ENCODE measurements at places on chromosomes 3 and 15.

- DNase-seq, result no peak
Observed at GRCh38 chr3:13057282-13058040, 15.8 kb downstream of the IQSEC1 start.

GRCh38 chr3:71051893-71052687 is 531.4 kb downstream of the FOXP1 start:
- DNase-seq, result no peak

GRCh38 chr3:13629644-13630043 is 80.7 kb downstream of the FBLN2 start:
- no peak for DNase-seq

DNA sequence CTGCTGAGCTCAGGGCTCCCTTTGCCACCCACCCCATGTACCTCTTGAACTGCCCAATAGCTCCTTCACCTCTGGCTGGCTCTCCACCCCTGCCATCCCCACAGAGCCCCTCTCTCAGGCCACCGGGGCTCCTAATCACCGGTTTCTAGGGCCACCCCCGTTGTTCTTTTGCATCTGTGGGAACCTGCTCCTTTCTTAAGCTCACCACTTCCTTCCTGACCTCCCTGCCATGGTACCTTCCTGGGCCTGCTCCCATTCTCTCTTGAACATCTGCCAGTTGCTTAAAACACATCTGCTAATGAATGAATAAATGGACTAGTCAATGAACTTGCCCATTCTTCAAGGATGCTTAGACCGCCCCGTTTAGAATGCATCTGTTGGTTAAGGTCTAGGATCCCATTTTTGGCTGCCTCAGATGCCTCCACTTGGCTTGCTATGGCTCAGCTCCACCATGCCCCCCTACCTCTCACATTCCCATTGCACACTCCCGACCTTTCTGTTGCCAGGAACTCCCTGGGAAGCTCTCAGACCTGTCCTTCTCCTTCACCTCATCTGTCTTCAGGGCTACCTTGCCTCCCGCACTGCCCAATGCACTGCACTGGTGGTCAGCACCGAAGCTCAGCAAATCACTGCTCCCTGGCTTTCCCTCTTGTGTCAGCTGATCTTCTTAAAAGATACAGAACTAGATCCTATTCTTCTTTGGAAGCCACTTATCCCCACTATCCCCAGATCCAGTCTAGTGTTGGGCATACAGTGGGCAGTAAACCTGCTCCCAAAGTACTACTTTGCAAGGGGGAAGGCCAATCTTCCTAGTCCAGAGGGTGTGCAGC is 9.1 kb downstream of the AMOTL2 start:
- DNase-seq, result no peak

GRCh38 chr3:109149078-109149477 is 12.6 kb downstream of the C3orf85 start:
- DNase-seq, result no peak

DNA sequence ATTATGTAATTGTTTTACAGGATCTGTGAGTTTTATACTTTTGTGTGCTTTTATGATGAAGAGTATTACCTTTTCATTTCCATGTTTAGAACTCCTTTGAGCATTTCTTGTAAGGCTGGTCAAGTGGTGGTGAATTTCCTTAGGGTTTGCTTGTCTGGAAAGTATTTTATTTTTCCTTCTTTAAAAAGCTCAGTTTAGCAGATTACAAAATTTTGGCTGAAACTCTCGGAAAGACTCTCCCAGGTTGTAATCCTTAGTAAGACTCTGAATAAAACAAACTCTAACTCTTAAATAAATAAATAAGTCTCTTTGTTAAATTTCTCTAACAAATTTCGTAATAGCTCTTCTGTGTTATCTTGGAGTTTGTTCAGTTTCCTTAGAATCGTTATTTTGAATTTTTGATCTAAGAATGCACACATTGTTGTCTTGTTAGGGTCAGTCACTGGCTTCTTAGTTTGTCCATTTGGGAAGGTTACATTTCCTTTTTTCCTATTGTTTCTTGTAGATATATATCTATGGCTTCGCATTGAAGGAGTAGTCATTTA is 14.7 kb upstream of the ACOX2 start:
- no peak for DNase-seq

DNA sequence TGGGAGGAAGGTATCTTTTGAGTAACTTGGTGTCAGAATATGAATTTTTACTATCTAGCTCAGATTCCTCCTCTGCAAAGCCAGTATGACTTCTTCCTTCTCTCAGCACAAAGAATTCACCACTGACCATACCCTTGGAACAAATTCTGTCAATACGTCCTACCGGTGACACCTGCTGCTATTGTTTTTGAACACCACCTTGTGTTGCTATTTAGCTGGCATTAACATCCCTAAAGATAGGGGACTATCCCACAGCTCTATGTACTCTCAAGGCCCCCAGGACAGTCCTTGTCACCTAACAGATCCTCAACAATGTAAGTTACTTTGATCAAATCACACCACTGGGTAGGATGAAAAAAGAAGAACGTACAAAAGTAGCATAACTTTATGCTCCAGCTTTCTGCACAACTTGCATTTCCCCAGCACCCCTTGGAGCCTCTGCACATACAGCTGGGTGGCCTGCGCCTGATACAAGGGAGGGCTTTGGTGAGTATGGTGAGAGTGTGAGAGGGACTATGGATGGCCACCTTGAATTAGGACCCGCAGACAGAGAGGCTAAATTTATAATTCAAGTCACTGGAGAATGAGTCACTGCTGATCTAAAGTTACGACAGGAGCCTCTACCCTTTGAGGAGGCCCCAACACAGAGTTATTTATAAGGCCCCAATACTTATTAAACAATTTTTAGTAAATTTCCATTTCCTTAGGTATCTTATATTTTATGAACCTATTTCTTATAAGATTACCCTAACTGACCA is 2.3 kb upstream of the COLQ start:
- no peak for DNase-seq

- DNase-seq, result no peak
Observed at GRCh38 chr3:171694888-171695287, 115.4 kb downstream of the PLD1 start.

- DNase-seq, result no peak
Observed at GRCh38 chr15:65653801-65654521, 32.2 kb downstream of the SLC24A1 start.

DNA sequence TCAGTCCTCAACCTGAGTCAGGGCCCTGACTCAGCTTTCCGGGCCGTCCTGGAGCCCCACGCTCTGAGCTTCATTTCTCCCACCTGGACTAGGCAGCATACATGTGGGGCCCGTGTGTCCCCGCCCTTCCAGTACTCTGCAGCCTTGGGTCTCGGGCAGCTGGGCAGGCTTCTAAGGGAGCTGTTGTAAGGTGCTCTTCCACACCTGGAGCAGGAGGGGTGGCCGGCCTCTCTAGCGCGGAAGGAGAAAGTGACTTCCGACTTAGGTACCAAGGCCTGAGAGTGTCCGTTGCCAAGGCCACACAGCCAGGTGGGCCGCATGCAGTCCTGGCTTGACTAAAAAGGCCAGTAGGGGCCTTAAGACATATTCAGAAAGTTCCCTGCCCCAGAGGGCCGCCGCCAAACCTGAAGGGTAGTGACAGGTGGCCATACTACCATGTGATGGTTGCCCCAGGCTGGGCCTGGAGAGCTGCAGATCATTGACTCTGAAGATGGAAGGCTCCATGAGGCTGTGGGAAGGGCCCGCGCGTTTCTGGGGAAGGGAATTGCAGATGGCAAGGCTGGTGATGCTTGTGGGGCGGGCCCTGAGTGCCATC is 9.4 kb upstream of the SEMA3B start:
- DNase-seq, result no peak

DNA sequence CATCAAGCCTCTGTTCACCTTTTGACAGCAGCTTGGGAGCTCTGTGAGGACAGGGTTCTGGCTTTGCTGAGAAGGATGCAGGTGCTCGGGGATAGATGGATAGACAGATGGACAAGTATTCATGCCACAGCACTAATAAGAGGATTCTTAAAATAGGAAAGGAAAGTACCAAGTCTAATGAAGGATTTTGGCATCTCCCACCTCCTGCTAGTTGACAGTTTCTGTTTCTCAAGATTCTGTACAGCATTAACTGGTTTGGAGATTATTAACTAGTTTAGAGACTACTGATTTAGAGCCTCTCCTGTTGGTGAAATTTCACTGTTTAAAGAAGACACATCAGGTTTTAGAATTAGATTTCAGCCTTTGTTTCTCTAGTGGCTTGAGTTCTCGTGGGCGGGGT is 152.3 kb downstream of the CACNA1D start:
- no peak for DNase-seq

DNA sequence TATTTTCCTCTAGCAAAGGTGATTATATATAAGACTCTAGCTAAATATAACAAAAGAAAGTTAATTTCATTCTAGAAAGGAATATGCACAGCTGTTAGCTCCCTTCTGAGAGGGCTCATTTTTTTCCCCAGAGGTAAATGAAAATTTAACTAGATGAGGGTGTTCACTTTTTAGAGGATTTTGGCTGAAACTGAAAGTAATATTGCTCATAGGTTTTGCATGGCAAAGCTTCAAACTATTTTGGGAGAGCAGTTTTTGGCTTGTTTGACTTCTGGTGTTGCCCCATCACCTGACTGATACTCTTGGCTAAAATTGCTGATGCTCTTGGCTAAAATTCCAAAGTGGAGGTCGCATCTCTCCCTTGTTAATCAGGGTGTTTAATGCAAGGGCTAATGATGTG is 311.9 kb downstream of the EDEM1 start:
- DNase-seq, result no peak

GRCh38 chr3:63611382-63611781 is 41.1 kb upstream of the SNTN start:
- DNase-seq, result no peak

GRCh38 chr3:56413911-56414310 is 54.4 kb downstream of the ERC2 start:
- DNase-seq, result no peak

GRCh38 chr3:46090161-46090591 is 62.9 kb upstream of the XCR1 start:
- no peak for DNase-seq

GRCh38 chr3:183260167-183260904 is 7.3 kb downstream of the B3GNT5 start:
- DNase-seq, result no peak

DNA sequence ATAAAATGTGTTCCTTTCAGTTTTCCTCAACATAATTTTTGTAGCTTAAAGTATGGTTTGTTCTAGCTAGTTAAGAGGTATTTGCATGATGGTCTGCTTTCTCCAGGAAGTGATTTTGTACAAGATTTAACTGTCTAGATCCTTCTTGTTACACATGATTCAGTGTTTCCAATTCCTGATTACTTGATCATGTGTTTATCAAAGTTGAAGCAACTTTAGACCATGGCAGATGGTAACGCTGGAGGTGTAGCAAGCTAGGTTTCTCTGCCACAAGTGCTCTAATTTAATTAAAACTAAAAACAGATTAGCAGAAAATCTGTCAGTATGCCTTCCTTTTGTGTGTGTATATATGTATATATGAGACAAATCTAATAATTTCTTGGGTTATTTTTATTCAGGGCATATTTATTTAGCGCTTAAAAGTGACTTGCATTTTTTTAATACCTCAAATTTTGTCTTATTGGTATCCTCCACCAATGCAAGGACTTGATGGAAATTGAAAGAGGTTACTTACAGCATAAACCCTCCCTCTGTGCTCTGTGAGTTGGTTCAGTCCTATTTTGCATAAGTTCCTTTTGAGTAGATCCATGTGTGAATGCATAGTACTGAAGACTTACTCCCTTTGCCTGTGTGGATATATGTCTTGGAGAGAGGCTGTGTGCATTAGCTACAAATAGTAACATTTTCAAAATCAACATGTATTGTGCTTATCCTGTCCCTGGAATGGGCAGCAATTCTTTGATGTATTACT is 157.3 kb upstream of the CGNL1 start:
- no peak for DNase-seq

DNA sequence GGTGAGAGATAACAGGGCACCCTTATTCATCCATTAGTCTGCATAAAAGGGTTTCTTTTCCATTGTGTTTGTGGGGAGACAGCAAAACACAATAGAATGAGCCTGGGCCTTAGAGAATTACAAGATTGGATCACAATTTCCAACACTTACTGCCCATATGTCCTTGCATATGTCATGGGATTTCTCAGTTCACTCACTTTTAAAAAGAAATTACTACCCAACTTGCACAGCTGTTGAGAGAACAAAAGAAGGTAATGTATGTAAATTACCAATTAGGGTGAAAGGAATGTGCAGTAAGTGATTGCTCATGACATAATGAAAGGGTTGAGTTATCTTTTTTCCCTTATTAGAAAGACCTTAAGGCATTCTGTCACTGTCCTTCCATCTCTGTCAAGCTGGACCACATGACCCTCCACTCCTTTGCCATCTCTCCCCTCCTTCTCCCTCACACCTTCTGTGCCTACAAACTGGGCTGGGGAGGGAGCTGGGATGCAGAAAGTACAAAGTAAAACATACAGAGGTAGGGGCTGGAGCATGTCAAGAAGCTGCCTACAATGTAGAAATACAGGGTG is 244.2 kb downstream of the ZMAT3 start:
- DNase-seq, result no peak

GRCh38 chr3:89139870-89140269 is 32.4 kb downstream of the EPHA3 start:
- no peak for DNase-seq

- DNase-seq, result no peak
Observed at GRCh38 chr3:48662145-48662752, 437 bp downstream of the CELSR3 start.

DNA sequence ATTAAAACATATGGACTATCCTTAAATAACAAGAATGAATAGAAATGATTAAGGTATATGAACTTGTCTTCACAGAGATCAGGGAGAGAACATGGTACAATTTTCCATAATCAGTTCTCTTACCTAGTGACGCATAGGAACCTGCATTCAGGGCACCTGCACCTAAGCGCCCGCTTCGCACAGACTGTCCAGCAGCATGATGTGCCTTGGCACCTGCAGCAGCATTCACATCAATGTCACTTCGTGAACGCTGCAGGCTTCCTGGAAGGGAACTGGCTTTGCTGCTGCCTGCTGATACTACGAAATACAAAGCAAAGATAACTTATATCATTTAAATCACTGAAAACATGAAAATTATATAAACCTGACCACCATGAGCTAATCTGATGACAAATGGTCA is 115.2 kb downstream of the CLASP2 start:
- no peak for DNase-seq

- DNase-seq, result no peak
Observed at GRCh38 chr15:74431645-74432044, 2.1 kb downstream of the SEMA7A start.

DNA sequence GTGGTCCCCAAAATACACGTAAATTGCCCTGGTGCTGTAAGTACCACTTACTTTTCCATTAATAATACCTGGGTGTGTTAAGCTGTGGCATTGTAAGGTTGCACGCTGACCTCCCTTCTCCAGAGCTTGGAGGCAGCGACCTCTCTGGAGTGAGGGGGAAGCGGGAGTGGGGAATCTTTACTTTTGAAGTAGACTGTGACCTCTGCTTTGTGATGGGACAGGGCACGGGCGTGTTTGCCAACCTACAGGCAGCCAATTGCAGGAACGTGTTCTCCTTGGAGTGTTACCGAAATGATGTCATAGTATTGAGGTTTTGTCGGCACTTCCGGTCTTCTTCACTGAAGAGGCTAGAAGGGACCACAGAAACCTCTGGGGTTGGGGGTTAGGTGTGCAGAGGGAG is 227.3 kb upstream of the C2CD4B start:
- no peak for DNase-seq

- DNase-seq, result no peak
Observed at GRCh38 chr3:105360003-105360402, 6.7 kb upstream of the ALCAM start.

- no peak for DNase-seq
Observed at GRCh38 chr3:187725224-187725623, 20.0 kb downstream of the BCL6 start.

GRCh38 chr3:46087871-46088270 is 60.6 kb upstream of the XCR1 start:
- no peak for DNase-seq

GRCh38 chr3:37174532-37175126 is at the start of gene LRRFIP2:
LRRFIP2 (minus strand) TSS chr3:37174582; CDS start chr3:37148983, 25,599 bp downstream.
- DNase-seq, result peak; percentile 25

All from CD4-positive, alpha-beta T cell treated with Interleukin-12 subunit alpha and Interleukin-12 subunit beta, for 1 hour (primary cell).